Stimulated activated CD4-positive, alpha-beta T cell treated with anti-CD3 and anti-CD28 coated beads, Interleukin-12 subunit alpha, Interleukin-12 subunit beta, amount 100 ng/mL, for 24 hours (primary cell): ENCODE measurements at places on chromosomes 7 and 10.

DNA sequence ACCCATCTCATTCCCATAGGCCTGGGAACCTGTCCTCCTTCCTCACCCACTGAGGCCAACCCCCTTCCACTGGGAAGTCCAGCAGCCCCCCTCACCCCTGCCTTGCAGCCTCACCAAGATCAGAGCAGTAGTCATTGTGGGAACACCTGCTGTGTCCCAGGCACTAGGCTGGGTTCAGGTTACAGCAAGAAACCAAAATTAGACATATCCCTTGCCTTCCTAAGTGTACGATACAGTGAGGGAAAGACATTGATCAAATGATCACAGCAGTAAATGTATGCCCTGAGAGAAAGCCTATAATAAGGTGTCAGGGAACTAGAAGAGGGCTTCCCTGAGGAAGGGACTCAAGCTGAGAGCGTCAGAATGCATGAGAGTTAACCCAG, 17.0 kb upstream of the C10orf105 start:
- no peak for DNase-seq

- DNase-seq: no peak
Measured at GRCh38 chr10:34875061-34875460, 60.0 kb upstream of the PARD3 start.

- DNase-seq: no peak
Measured at GRCh38 chr7:135277161-135277560, 43.5 kb downstream of the STRA8 start.

DNA sequence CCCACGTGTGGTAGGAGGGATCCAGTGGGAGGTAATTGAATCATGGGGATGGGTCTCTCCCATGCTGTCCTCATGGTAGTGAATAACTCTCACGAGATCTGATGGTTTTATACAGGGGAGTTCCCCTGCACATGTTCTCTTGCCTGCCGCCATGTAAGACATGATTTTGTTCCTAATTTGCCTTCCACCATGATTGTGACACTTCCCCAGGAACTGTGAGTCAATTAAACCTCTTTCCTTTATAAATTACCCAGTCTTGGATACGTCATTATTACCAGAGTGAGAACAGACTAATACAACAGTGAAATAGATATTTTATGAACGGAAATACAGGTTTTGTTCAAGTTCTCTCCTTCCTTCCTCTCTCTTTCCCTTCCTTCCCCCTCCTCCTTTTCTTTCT, 15.8 kb downstream of the CALD1 start:
- no peak for DNase-seq

DNA sequence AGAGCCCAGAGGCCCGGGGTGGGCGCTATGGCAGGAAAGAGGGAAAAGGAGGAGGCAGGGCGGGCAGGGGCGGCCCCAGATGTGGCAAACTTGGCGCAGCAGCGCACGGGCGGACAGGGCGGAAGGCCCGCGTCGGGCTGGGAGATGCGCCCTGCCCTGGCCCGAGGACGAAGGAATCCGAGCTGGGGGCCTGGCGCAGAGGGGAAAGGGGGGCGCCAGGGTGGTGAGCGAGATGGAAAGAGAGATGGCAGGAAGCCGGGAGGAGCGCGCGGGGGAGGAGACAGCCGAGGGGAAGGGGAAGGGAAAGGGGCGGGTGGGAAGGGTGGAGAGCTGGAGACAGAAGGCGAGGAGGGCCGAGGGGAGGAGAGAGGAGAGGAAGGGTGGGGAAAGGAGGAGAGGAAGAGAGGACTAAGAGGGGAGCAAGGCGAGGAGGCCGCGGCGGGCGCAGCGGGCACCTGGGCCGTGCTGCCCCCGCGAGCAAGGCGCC, at the start of gene MARVELD1:
TSS of gene MARVELD1 (plus strand) at position 392 of the 487 bp plus-strand sequence. CDS start 147 bp downstream, outside the sequence.
- peak; percentile 22 for DNase-seq

DNA sequence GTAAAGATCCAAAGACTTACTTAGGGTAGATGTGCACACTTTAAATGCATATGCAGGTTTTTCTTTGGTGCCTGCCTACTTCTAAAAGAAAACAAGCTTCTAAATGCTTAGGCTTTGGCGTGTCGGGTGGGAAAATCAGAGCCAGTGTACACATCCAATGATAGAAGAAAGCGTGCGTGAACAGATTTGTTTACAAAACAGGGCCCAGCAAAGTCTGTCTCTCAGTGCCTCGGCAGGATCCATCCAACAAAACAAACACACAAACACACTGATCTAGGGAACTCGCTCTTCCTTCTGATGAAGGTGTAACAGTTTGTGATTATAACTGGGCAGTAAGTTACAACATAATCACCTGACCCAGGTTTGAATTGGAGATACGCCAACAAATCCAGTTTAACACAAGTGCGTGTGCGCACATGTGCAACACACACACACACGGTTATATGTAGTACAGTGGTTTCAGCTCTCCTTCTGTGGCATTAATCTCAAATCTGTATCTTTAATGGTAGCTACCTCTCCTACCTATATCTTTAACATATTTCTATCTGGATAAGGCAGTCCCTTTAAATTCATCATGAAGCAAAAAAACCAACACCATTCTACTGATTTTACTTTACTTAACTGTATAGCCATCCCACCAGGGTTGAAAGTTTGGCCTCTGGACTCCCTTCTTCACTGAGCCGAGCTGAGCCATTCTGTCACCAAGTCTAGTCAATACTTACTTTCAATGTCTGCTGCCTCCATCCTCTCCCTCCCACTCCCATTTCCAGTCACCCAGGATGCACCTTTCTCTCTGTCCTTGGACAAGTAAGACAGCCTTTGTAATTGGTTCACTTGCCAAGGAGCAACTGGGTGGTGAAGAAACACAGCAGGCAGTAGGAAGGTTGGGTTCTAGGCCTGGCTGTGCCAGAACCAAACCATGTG, 184.4 kb upstream of the KLF14 start:
- DNase-seq: no peak

- DNase-seq: no peak
Measured at GRCh38 chr7:104048055-104048454, 58.6 kb upstream of the RELN start.

- no peak for DNase-seq
Measured at GRCh38 chr10:72746426-72747363, 54.8 kb downstream of the MCU start.

GRCh38 chr10:51656503-51656902, 42.9 kb downstream of the CSTF2T start:
- no peak for DNase-seq

GRCh38 chr7:15682751-15683245, 3.7 kb downstream of the MEOX2 start:
- no peak for DNase-seq

DNA sequence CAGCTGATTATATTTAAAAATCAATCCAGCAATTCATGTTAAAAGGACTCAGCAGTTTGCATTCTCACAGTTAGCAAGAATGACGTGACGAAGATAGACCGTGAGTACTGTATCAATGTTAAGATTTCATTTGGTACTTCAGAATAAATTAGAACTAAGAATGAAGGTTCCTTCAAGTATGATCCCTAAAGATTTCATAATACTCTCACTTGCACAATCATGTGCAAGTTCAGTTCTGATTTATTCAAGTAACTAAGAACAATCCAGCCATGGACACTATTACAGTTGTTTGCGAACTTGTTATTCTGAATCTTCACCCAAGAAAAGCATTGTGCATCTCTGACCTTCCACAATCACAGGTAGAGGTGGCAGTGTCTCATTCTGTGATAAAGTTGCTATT, 7.7 kb downstream of the RHEB start:
- DNase-seq: no peak

DNA sequence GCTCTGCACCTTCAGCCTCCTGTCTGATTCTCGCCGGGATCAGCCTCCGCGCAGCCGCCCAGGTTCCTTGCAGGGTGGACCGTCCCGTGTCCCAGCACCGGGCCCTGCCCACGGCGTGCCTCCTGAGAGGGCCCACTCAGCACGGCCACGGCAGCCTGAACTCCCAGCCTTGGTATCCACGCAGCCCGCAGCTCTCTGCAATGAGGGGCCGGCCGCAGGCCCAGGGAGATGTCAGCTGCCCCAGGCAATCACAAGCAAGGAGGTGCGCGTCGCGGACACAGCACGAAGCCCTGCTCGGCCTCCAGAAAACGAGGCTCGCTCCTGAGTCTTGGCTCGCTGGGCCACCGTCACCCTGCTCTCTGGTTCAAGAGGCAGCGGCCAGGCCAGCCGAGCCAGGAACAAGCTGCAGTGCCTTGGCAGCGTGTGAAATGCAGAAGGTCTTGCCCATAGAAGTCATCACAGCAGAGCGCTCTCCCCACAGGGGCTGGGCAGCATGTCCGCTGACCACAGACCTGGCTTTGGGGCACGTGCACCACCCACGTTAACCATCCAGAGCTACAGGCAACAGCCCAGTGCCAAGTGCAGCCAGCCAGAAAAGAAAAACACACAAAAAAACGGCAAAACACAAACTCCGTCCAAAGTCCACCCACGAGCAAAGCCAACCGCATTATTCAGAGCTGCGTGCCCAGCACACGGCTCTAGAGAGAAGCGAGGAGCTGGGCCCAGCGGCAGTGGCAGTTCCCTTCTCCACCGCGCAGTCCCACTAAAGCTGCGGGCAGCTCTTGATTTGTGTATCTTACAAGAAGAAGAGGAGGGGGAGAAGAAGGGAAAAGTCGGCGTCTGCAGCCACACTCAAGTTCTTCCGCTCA, 13.9 kb downstream of the GPER1 start:
- no peak for DNase-seq

DNA sequence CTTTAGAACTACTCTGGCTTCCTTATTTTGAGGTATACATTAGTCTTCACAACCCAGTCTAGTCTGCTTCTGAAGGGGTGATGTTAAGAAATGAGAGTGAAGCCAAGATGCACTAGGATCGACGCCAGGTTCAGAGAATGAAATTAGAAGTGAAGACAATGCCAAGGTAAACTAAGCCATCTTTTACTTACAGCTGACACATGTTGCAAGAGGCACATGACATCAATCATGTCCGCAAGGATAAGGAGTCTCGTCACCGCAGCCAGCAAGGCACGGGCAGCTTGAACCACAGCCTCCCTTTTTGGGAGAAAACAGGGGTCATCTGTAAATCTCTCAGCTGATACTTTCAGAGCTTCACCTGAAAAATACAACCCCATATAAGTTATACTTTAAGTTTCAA, 156.7 kb downstream of the CTNNA3 start:
- no peak for DNase-seq

DNA sequence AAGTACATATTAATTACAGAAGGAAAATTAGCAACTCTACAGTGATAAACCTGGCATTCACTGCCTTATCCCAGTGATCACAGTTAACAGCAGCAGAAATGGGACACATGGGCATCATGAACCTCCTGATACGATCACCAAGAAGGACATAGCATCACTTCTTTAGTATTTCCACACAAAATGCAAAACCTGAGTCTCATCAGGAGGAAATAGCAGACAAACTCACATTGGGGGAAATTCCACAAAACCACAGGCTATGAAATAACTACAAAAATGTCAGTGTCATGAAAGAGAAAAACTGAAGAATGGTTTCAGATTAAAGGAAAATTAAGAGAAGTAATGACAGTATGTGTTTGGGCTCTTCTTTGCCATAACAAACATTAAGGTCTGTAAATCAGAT, 12.0 kb upstream of the PURB start:
- no peak for DNase-seq

DNA sequence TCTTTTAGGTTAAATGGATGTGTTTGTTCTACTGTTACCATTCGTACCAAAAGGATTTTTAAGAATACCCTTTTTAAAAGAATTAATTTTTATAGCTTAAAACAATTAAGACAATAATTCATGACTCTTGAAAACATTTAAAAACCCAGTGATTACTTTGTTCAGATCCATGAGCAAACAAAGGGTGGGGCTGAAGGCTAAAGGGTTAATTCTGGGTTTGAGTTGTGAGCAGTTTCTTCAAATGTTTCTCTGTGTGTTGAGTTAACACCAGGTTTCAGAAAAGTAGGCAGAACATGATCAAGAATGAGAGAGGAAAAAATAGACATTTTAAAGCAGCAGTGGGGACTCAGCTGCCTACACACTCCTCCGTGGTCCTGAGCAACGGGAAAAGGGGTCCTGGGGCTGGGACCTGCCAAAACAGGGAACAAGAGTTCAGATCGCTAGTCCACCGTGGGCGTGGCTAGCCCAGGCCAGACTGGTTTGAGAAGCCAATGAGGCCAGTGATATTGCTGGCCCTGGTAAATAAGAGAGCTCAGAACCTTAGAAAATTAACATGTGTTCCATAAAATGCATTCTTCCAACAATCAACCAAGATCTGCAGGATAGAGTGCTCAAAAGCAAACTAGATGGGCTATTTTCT, 14.9 kb upstream of the EZH2 start:
- no peak for DNase-seq

DNA sequence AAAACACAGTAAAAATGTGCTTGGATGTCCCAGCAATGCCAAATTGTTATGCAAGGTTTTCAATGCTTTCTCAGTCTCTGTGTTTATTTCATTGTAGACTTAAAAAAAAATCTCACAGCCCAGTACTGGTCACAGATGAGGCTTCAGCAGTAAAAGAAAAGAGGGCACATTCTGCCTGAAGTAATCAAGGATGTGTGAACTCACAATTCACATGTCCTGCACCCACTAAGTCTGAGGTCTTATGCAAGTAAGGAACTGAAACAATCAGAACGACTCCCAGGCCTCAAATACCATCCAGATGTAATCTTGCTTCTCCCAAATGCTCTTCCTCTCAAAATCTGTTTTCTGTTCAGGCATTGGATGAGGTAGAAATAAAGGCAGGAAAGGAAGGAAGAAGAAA, 33.7 kb downstream of the ADRB1 start:
- no peak for DNase-seq

- DNase-seq: no peak
Measured at GRCh38 chr7:125085084-125085483, 155.5 kb upstream of the POT1 start.

- no peak for DNase-seq
Measured at GRCh38 chr7:424961-425793, 94.5 kb downstream of the PDGFA start.

- DNase-seq: no peak
Measured at GRCh38 chr7:24836084-24836483, 78.8 kb upstream of the GSDME start.

DNA sequence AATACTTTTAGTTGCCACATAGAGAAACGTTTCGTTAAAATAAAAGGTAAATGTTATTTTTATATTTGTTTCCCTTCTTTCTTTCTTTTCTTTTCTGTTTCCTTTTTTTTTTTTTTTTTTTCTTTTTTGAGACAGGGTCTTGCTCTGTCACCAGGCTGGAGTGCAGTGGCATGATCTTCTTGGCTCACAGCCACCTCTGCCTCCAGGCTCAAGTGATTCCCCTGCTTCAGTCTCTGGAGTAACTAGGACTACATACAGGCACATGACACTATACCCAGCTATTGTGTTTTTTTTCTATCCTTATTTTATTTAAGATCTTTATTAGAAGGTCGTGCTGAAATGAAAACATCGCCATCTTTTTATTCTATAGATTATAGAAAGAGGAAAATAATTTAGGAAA, 661.8 kb upstream of the MBL2 start:
- DNase-seq: no peak

GRCh38 chr10:87790185-87790584, 27.8 kb downstream of the ATAD1 start:
- no peak for DNase-seq
